ENCODE measurements at places on chromosomes 2 and 18. TPM values are rescaled to one million over a fixed set of nuclear protein-coding genes. Genes with fewer than 3 reads are reported as not detected.
A peak's percentile ranks its signal among the peaks of the same experiment; 100 is the strongest.

SLC9A4 gene
- not detected for total RNA-seq

GLB1L gene
- 18.1 TPM for total RNA-seq

RAMP1 gene
- 49.1 TPM for total RNA-seq

DNA sequence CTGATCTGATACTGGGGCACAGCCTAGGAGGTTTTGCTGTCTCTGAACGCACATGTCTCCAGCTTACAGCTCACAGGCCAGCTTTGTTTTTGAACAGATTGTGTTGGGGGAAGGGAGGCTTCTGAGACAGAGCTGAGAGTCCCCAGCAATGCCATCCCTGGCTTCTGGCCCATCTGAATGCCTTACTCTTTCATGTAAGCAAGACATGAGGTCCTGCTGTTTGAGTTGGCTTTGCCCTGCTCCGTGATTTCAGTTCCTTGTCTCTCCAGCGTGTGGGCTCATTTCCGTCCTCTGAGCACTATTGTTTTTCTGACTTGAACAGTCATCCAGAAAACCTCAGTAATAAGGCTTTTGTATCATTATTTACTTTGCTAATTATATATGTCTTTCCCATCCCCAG is 194.9 kb upstream of the TNP1 start:
- H3K36me3 ChIP-seq = no peaks in the 10 kb centered on the region
- no peaks in the 10 kb centered on the region for H3K27me3 ChIP-seq
- no peak overlapping the region for H3K27ac ChIP-seq
- no peak overlapping the region for H3K4me3 ChIP-seq
- no peak for DNase-seq

GRCh38 chr2:172924097-172924660 is 151.5 kb upstream of the MAP3K20 start:
- H3K27me3 ChIP-seq = no peaks in the 10 kb centered on the region
- no peak overlapping the region for H3K4me3 ChIP-seq
- H3K4me1 ChIP-seq = peaks cover 66% of the 10 kb centered on the region
- DNase-seq = no peak
- no peaks in the 10 kb centered on the region for H3K36me3 ChIP-seq
- no peak overlapping the region for H3K27ac ChIP-seq

GRCh38 chr2:101704046-101704466 is 6.5 kb downstream of the MAP4K4 start:
- H3K27me3 ChIP-seq = no peaks in the 10 kb centered on the region
- DNase-seq = peak; percentile 7
- no peaks in the 10 kb centered on the region for H3K36me3 ChIP-seq
- H3K4me3 ChIP-seq = no peak overlapping the region

GRCh38 chr2:59322005-59322404 is 1080.9 kb upstream of the FANCL start:
- H3K36me3 ChIP-seq = no peaks in the 10 kb centered on the region
- no peak overlapping the region for H3K27ac ChIP-seq
- no peaks in the 10 kb centered on the region for H3K27me3 ChIP-seq
- no peak for DNase-seq
- no peak overlapping the region for H3K4me3 ChIP-seq
- H3K4me1 ChIP-seq = no peaks in the 10 kb centered on the region

DNA sequence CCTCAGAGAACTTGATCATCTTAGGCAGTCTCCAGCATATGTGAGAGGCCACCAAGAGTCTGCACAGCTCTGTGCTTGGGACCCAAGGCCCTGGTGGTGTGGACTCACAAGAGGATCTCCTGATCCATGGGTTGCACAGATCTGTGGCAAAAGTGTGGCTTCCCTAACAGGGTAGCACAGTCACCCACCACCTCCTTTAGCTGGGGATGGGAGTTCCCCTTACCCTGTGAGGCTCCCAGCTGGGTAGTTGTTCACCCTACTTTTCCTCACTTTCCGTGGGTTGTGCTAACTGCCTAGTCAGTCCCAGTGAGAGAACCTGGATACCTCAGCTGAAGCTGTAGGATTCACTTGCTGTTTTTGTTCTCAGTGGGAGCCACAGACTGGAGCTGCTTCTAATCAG is 123.7 kb downstream of the FTCDNL1 start:
- no peak overlapping the region for H3K27ac ChIP-seq
- DNase-seq = no peak
- no peaks in the 10 kb centered on the region for H3K27me3 ChIP-seq
- no peaks in the 10 kb centered on the region for H3K4me1 ChIP-seq

DNA sequence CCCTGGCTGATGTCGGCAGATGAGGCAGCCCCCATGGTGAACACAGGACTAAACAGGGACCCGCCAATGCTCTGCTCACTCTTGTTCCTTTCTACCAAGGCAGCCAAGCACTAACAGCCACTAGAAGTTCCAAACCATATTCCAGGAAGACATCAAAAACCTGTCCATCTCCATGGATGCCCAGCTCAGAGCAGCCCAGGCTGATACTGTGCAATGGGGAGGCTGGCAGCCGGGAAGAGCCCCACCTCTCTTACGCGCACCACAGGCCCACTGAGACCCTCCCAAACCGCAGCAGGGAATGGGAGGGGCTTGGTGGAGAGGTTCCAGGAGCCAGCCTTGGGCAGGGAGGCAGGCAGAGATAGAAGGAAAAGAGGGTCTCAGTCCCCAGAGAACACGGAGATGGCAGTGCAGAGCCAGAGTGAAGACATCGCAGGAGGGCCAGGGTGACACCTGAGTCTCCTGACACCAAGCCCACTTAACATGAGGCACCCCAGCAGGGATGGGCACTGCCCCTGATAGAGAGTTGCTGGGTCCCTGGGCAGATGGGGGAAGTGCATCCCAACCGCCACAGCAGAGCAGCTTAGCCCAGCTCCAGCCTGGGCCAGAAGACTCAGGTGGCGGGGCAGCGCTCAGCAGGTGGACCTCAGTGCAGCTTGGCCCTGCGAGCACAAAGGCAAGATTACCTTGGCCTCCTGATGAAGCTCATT is 3.4 kb downstream of the HS6ST1 start:
- no peaks in the 10 kb centered on the region for H3K27me3 ChIP-seq
- no peak overlapping the region for H3K27ac ChIP-seq
- H3K4me3 ChIP-seq = no peak overlapping the region
- peaks cover 47% of the 10 kb centered on the region for H3K4me1 ChIP-seq
- no peak for DNase-seq

GRCh38 chr18:77059294-77059916 is 73.2 kb downstream of the MBP start:
- H3K4me1 ChIP-seq = peaks cover 24% of the 10 kb centered on the region
- H3K27me3 ChIP-seq = no peaks in the 10 kb centered on the region
- DNase-seq = no peak
- no peak overlapping the region for H3K27ac ChIP-seq
- H3K4me3 ChIP-seq = no peak overlapping the region
- H3K36me3 ChIP-seq = no peaks in the 10 kb centered on the region
